ENCODE measurements at places on chromosomes 11 and 22.
A peak's percentile ranks its signal among the peaks of the same experiment; 100 is the strongest.

DNA sequence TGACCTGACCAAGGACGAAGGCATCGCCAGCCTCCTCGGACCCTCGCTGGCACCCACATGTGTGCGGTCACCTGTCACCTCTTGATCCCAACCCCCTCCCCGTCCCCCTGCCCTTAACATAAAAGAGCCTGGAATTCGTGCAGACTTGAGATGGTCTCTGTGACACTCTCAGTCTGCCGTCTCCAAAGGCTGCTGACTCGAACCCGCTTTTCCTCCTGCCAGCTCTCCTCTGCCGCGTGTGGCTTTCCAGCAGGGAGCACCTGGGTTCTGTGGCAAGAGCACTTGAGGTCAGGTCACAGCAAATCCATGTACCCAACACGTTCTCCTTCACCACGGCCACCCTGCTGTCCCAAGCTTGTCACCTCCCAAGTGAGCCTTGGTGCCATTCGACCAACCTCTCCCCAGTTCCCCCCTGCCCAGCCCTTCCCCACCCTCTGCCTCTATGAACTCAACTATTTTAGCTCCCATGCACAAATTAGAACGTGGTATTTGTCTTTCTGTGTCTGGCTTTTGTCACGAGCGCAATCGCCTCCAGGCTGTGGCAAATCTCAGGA lies 207.6 kb downstream of the BRD1 start:
- no peak for DNase-seq

DNA sequence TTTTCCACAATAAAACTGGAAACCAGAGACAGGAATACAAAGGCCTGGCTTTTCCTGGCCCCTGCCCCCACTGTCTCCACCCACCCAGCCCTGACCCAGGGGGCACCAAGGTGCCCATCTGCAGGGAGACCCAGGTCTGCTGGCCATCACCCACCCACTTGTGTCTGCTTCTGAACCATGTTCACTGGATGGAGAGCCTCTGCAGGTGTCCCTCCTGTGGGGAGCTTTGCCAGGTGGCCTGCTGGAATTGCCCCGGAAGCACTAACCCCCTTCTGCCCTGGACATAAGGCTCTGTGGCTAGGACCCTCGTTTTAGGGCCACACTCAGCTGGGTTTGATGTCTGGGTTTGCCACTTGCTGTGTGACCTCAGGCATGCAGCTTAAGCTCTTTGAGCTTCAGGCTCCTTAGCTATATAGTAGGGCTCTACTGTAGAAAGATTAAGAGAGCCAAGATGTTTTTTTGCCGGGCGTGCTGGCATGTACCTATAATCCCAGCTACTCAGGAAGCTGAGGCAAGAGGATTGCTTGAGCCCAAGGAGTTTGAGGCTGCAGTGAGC lies 3.9 kb downstream of the SCARF2 start:
- DNase-seq, result no peak

DNA sequence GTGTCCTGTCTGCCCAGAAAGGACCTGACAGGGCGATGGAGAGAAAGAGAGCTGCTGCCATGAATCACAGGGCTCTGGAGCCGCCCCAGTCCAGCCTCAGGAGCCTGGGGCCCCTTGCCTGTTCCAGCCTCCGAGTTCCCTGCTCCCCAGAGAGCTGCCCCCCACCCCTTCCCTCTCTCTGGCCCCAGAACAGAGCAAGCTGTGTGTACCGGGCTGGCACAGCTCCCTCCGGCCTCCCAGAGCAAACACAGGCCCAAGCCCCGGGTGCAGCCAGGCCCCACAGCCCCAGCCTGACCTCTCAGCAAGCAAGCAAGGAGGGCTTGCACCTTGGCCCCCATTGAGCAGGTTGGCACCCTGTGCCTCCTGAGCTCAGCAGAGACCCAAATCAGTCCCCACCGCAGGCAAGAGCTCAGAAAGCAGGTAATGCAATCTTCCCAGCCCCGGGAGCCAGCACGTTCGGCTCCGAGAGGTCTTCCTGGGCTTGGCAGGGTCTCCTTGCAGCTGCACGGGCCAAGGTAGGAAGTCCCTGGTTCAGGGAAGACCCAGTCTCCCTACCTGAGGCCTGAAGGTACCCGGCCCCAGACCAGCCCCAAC lies 1.4 kb downstream of the PACSIN3 start:
- no peak for DNase-seq

- no peak for DNase-seq
Measured at GRCh38 chr11:133082453-133082781, 449.9 kb downstream of the OPCML start.

DNA sequence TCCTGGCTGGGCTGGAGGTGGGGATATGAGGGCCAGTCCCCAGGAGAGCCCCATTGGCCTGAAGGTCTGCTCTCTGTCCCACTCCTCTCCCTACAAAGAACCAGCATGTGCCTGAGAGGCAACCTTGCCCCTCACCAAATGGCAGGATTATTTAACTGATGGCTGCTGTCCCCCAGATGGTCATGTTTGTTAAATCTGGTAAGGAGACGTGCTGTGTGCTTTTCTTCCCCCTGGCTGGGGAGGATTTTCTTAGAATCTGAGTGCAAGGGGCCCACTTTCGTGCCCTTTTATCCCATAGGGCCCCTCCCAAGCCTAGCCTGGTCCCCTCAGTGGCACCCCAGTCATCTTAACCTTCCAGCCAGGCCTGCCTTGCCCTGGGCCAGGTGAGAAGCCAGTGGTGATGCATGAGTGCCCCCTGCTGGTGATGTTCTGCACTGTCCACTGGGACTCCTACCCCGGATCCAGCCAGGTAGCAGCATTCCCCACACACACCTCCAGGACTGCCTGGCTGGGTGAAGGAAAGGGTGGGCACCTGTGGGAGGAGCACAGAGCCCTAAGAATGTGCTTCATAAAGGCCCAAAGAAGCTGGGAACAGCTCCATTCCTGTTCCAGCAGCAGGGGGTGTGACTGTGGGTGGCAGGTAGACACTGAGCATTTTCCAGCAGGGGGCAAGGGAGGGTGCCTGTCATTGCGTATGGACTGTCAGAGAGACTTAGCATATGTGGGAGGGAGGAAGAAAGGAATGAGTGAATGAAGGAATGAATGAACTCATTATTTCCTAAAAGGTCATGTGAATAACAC lies 28.9 kb downstream of the MFNG start:
- DNase-seq, result peak; percentile 92

DNA sequence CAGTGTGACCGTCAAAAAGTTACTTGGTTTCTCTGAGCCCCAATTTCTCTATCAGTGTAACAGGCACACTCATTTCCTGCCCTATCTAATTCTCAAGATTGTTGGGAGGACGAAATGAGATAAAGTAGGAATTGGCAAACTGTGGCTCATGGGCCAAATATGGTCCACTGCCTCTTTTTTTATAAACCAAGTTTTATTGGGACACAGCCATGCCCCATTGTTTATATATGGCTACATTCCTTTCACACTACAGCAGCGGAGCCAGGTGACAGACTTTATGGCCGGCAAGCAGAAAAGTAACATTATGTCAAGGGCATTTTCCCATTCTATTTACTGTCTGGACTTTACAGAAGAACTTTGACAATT lies 116.7 kb upstream of the TIMP3 start:
- DNase-seq, result no peak

GRCh38 chr11:121265586-121265985 lies 27.0 kb upstream of the SC5D start:
- no peak for DNase-seq
